ENCODE measurements at places on chromosomes 4 and X. TPM values are rescaled to one million over a fixed set of nuclear protein-coding genes. Genes with fewer than 3 reads are reported as not detected.

DNA sequence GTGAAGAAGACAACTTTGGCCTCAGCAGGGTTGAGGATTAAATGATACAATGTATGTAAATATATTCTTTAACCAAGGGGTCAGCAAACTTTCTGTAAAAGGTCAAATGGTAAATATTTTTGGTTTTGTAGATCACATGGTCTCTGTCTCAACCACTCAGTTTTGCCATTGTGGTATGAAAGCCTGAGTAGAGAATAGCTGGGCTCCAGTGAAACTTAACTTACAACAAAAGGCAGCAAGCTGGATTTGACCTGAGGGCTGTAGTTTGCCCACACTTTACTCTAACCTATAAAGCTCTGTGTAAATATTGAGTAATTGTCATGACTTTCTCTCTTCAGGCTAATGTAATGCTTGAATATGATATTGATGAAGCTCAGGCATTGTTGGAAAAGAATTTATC, 19.6 kb downstream of the VBP1 start:
- DNase-seq: no peak
- H3K36me3 ChIP-seq: peaks cover 4% of the 10 kb centered on the region
- H3K27ac ChIP-seq: no peak overlapping the region
- H3K4me1 ChIP-seq: no peaks in the 10 kb centered on the region
- H3K4me3 ChIP-seq: no peak overlapping the region

XK gene
- 1.0 TPM for polyA plus RNA-seq

GRCh38 chrX:130793975-130794374, 109.0 kb downstream of the ENOX2 start:
- no peak overlapping the region for H3K27ac ChIP-seq
- H3K27me3 ChIP-seq: no peaks in the 10 kb centered on the region
- H3K36me3 ChIP-seq: no peaks in the 10 kb centered on the region
- no peak overlapping the region for H3K4me3 ChIP-seq
- no peak for DNase-seq

- no peaks in the 10 kb centered on the region for H3K4me1 ChIP-seq
- DNase-seq: no peak
- no peak overlapping the region for H3K27ac ChIP-seq
- no peaks in the 10 kb centered on the region for H3K36me3 ChIP-seq
Observed at GRCh38 chrX:758917-759316, 128.3 kb downstream of the SHOX start.

- DNase-seq: no peak
- H3K36me3 ChIP-seq: no peaks in the 10 kb centered on the region
- H3K27me3 ChIP-seq: no peaks in the 10 kb centered on the region
- H3K27ac ChIP-seq: no peak overlapping the region
- no peaks in the 10 kb centered on the region for H3K4me1 ChIP-seq
Observed at GRCh38 chrX:42176789-42177188, 253.4 kb upstream of the CASK start.
